ENCODE measurements at places on chromosomes 12 and 14.

- H3K4me3 ChIP-seq, result no peak overlapping the region
- DNase-seq, result peak; percentile 27
- H3K27me3 ChIP-seq, result no peaks in the 10 kb centered on the region
- H3K36me3 ChIP-seq, result no peaks in the 10 kb centered on the region
- H3K27ac ChIP-seq, result no peak overlapping the region
- H3K4me1 ChIP-seq, result no peaks in the 10 kb centered on the region
These were observed 48.5 kb upstream of the CSRP2 start for GRCh38 chr12:76927170-76927784.

GRCh38 chr14:31265701-31266398 is 58.3 kb upstream of the HECTD1 start:
- peaks cover 11% of the 10 kb centered on the region for H3K4me1 ChIP-seq
- no peak overlapping the region for H3K4me3 ChIP-seq
- no peaks in the 10 kb centered on the region for H3K36me3 ChIP-seq
- H3K27me3 ChIP-seq, result no peaks in the 10 kb centered on the region

- no peak overlapping the region for H3K27ac ChIP-seq
- H3K36me3 ChIP-seq, result no peaks in the 10 kb centered on the region
- H3K27me3 ChIP-seq, result peaks cover 91% of the 10 kb centered on the region
- DNase-seq, result no peak
- peaks cover 47% of the 10 kb centered on the region for H3K4me1 ChIP-seq
These were observed 493 bp downstream of the HOXC5 start for GRCh38 chr12:54033106-54033979.

DNA sequence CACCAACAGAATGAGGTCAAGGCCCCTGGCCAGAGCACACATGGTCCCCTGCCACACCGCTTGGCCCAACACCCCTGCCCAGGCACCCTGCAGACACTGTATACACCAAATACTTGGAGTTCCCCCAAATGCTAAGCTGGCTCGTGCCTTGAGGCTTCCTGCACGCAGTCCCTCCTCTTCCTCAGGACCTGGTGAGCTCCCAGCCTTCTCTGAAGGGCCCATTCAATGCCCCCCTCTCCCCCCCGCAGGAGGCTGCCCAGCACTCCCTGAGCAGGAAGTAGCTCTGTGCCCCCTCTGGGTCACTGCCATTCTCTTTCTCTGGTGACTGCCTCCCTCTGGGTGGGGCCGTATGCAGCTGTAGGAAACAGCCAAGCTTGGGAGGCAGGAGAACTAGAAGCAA is 75.3 kb downstream of the ITPK1 start:
- no peaks in the 10 kb centered on the region for H3K27me3 ChIP-seq
- no peak overlapping the region for H3K27ac ChIP-seq
- no peak overlapping the region for H3K4me3 ChIP-seq
- H3K36me3 ChIP-seq, result peaks cover 3% of the 10 kb centered on the region
- H3K4me1 ChIP-seq, result peaks cover 28% of the 10 kb centered on the region

Data from CD4-positive, alpha-beta T cell (primary cell).